Osteocyte (in vitro differentiated cells): ENCODE measurements at places on chromosomes 12 and 14. TPM values are rescaled to one million over a fixed set of nuclear protein-coding genes. Genes with fewer than 3 reads are reported as not detected.

Gene MSRB3
- total RNA-seq: 75.8 and 77.3 TPM in 2 replicates

Gene CDKN3
- total RNA-seq: 8.5 and 10.6 TPM in 2 replicates

Gene ACSM4
- not detected in 2 replicates for total RNA-seq

DNA sequence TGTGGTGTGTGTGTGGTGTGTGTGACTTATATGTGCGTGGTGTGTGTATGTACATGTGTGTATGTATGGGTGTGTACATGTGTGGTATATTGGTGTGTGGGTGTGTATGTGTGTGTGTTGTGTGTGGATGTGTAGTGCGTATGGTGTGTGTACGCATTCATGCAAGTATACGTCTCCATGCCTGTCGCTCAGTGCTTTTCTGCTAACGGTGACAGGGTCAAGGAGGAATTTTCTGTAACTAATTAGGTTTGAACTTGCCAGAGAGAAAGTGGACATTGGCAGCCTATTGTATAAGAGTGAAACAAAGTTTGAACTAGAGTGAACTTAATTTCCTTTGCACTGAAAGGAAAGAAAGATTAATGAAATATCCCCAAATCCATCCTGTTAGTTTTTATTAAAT lies 120.9 kb upstream of the GSC start:
- DNase-seq: no peak
- no peak overlapping the region for H3K4me3 ChIP-seq
- no peaks in the 10 kb centered on the region for H3K4me1 ChIP-seq
- H3K27ac ChIP-seq: no peak overlapping the region

GRCh38 chr12:82054566-82054965 lies 295.4 kb upstream of the PPFIA2 start:
- H3K4me1 ChIP-seq: no peaks in the 10 kb centered on the region
- no peak for DNase-seq
- no peak overlapping the region for H3K4me3 ChIP-seq
- H3K36me3 ChIP-seq: no peaks in the 10 kb centered on the region
- no peaks in the 10 kb centered on the region for H3K27me3 ChIP-seq

GRCh38 chr14:61154641-61155040 lies 126.5 kb downstream of the TMEM30B start:
- H3K36me3 ChIP-seq: no peaks in the 10 kb centered on the region
- peak overlapping the region; percentile 98 for H3K27ac ChIP-seq
- H3K27me3 ChIP-seq: no peaks in the 10 kb centered on the region
- DNase-seq: no peak
- peaks cover 74% of the 10 kb centered on the region for H3K4me1 ChIP-seq
